EH (cell line): ENCODE measurements at places on chromosomes 4 and X.

DNA sequence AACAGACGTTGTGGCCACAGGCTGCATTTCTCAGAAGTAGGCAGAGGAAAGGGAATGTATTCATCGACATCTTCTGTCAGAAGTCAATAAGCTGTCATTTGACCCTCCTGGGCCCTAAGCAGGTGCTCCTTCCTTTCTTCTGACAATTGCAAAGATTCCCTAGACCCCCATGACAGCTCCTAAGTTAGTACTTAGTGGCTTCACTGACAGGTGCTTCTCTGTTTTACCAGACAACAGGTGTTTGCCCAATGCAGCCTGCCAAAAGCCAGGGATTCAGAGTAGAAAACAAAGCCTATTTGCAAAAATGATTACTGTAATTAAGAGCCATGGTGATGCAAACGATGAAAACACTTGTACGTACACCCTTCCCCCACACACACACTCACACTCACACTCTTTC lies 7.5 kb upstream of the FGF5 start:
- DNase-seq: no peak

- no peak for DNase-seq
Observed at GRCh38 chr4:53889326-53890055, 174.9 kb downstream of the CHIC2 start.

GRCh38 chrX:64885850-64886249 lies 90.4 kb downstream of the ZC4H2 start:
- no peak for DNase-seq

- DNase-seq: no peak
Observed at GRCh38 chr4:26531491-26532116, 41.3 kb upstream of the CCKAR start.

DNA sequence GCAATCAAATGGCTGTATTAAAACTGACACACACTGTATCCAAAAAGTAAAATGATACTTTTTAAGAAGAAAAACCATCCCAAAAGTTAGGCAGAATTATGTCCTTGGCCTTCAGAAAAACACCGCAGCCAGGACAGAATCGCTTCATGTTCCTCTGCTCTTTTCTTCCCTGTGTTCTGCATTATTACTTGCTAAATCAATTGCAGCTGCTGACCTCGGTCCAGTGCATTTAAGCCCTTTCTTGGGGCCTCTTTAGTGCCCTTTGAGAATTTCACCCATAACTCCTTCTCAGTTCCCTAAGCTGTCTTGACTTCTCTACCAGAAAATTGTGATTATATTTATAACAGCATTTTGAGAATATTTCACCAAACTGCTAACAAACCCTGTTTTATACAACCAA lies 696.9 kb downstream of the PCDH7 start:
- DNase-seq: no peak

GRCh38 chr4:55269995-55270394 lies 76.0 kb upstream of the SRD5A3 start:
- no peak for DNase-seq

DNA sequence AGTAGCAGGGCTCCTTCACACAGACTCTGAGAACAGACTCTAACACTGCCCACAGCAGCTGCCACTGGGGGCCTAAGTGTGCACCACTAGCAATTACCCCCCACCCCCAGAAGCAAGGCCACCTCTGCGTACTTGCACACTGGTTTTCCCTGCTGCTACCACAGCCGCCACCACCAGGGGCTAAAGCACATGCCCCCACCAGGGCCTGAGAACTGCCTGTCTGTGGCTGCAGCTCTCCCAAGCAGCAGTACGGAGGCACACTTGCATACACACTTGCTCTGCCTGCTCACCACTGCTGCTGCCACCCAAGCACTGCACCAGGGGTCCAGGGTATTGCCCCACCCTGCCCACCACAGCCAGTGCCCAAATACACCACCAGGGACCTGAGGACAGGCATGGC lies 59.6 kb downstream of the SCML2 start:
- DNase-seq: no peak

DNA sequence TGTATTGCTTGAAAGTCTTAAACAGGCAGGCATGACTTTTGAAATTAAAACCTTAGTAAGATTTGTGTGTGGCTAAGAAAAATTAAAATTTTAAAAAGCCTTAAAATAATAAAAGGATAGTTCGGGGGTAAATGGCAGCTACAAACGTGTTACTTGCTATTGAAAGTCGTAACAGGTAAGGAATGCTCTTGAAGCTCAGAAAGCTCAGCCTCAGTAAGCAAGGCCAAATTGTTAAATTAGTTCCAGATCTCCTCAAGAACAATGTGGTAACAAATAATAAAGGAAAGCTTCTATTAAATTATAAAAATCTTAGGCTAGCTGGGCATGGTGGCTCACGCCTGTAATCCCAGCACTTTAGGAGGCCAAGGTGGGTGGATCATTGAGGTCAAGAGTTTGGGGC lies 25.5 kb downstream of the PRMT9 start:
- DNase-seq: no peak

DNA sequence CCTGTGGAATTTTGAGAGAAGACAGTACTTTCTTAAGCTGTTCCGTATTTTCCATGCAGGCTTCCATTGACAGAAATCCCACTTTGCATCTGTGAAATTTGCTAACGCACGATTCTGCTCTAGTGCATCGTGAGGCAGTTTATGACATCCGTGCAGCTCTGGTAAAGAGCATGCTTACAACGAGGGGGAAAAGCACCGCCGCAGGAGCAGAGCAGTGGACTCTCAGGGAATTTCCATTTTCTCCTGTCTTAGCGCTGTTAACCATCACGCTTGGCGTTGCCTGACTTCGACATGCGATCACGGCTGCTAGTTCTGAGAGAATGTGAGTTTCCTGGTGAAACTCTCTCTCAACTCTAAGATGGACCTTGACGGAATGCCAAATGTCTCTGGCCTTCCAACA lies 43.9 kb downstream of the DCTD start:
- no peak for DNase-seq

GRCh38 chrX:77786365-77786680 lies 307 bp upstream of the ATRX start:
- no peak for DNase-seq
